ENCODE measurements at places on chromosomes 4 and X. TPM values are rescaled to one million over a fixed set of nuclear protein-coding genes. Genes with fewer than 3 reads are reported as not detected.

KIT gene
- 18.7 TPM for total RNA-seq

DNA sequence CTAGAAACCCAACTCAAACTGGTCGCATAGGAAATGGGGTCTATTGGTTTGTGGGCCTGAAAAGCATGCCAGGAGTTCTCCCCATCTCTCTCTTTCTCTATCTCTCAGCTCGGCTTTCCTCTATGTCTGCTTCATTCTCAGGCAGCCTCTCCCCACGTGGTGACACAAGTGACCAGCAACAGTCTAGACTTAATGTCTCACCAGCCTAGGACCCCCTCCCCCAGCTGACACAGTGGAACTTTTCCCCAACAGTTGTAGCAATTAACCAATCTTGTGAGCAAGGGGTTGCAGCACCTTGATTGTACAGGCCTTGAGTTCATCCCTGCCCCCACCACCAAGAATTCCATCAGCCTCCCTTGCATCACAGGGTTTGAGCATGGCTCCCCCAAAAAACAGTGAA, 159.8 kb upstream of the KIT start:
- H3K36me3 ChIP-seq: no peaks in the 10 kb centered on the region
- DNase-seq: no peak
- no peak overlapping the region for H3K4me3 ChIP-seq
- no peak overlapping the region for H3K27ac ChIP-seq

- peak overlapping the region; percentile 47 for H3K27ac ChIP-seq
- H3K36me3 ChIP-seq: no peaks in the 10 kb centered on the region
- H3K4me3 ChIP-seq: peak overlapping the region; percentile 69
- H3K4me1 ChIP-seq: peaks cover 1% of the 10 kb centered on the region
Observed at GRCh38 chr4:168632301-168632725, 135.5 kb downstream of the PALLD start.

- no peaks in the 10 kb centered on the region for H3K27me3 ChIP-seq
- no peaks in the 10 kb centered on the region for H3K4me1 ChIP-seq
- H3K4me3 ChIP-seq: no peak overlapping the region
- no peak for DNase-seq
- no peaks in the 10 kb centered on the region for H3K36me3 ChIP-seq
Observed at GRCh38 chrX:151801980-151802379, 67.4 kb downstream of the CNGA2 start.

DNA sequence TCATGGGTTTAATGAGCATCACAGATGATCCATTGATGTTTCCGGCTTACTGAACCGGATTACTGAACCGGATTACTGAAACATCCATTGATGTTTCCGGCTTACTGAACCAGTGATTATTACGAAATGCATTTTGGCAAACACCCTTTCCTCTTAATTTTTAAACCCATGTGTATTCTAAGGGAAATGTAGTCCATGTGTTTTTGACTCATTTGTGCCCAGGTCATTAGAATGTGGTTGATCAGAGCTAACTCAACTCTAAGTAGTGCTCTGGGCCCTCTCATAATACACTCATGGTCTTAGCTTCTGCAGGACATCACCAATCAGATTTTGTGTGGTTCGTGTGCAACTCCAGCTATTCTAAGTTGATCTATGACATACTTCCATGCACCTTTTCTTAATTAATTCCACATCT, 141.6 kb downstream of the SPATA18 start:
- no peaks in the 10 kb centered on the region for H3K27me3 ChIP-seq
- no peak overlapping the region for H3K4me3 ChIP-seq
- no peaks in the 10 kb centered on the region for H3K36me3 ChIP-seq
- no peak for DNase-seq
- H3K27ac ChIP-seq: no peak overlapping the region
- H3K4me1 ChIP-seq: no peaks in the 10 kb centered on the region

FGF5 gene
- total RNA-seq: 0.15 TPM

- no peak for DNase-seq
- peak overlapping the region; percentile 78 for H3K27ac ChIP-seq
Observed at GRCh38 chr4:88720451-88721428, 23.1 kb upstream of the NAP1L5 start.

DNA sequence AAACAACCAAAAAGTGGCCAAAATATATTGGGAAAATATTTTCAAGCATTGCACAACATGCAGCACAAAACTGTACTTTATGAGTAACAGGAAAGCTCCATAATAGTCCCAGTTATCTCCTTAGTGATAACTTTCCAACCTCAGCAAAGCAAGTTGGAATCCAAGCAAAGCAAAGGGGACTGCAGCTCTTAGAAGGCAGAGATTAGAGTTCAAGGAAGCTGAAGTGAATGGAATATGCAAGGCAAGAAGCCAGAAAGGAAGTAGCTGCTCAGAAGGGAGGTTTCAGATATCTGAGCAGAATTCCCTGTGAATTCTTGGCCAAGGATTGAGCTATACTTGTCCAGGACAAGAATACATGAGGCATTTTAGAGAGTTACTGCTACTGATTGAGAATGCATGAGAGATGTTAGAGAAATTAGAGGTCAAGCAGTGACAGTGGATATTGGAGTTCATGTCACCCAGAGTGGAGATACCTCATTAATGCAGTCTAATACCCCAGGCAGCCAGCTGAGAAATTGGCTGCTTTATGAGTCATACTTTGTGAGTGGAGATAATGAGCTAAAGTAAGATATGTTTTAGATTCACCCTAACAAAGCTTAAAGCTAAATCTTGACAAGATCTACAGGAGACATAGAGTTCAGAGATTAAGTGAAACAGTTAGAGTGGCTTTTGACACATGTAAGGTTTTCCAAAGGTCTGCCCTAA, 102.8 kb downstream of the INPP4B start:
- DNase-seq: no peak
- H3K27me3 ChIP-seq: no peaks in the 10 kb centered on the region
- H3K36me3 ChIP-seq: no peaks in the 10 kb centered on the region
- H3K4me3 ChIP-seq: no peak overlapping the region
- no peak overlapping the region for H3K27ac ChIP-seq

DNA sequence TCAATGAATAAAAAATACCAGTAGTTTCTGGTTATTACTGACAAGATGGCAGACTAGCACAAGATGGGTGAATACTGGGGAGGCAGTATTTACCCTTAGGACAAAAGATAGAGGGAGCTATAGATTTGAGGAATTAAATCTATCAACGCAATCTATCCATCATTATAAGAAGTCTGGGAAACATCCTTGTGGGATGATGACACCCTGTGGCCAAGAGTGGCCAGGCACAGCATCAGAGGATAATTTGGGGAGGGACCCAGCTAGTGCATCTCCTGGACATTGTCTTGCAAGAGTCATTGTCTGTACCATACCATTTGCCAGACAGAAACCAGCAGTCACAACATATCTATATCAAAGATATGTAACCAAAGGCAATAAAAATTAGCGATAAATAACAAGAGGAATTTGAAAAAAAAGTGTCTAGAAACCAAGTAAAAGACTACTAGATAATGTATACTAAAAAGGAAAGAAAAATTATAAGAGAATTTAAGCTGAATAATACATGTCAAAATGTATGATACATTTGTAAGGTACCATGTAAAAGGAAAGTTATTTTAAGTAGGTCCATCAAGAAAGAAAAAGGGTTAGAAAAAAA, 22.9 kb downstream of the KCTD8 start:
- no peak for DNase-seq
- H3K36me3 ChIP-seq: no peaks in the 10 kb centered on the region
- no peaks in the 10 kb centered on the region for H3K27me3 ChIP-seq
- no peaks in the 10 kb centered on the region for H3K4me1 ChIP-seq
- H3K27ac ChIP-seq: no peak overlapping the region

DNA sequence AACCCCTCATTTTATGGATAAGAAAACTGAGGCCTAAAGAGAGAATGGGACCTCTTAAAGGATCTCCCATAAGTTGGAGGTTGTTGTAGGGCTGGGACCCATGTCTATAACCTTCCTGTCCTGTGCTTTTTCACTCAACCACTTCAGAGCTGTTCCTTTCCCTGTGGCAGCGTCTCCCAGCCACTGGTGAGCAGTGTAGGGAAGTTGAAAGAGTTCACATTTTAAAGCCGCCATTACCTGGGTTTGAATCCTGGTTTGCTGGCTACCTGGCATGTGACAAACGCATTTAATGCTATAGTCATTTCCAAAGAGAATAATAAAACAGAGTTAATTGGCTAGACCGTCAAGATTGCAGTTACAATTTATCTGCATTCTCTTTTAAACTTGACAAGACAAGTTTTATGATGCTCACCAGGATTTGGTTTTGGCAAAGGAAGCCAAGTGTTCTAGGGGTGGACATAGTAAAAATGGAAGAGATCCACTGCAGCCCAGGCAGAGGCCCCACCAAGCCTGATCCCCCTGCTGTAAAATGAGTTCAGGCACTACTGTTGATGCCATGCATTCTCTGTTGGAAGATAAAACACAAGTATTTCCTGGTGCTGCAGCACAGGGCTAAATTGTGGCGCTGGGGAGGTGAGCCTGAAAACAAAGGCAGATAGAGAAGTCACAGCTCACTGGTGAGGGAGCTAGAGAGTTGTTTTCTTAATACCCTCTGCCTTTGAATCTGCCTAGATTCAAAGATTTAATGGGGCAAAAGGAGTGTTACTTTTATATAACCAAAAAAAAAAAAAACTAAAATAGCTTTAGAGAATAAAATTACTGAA, 218.7 kb downstream of the NWD2 start:
- H3K4me3 ChIP-seq: no peak overlapping the region
- no peak overlapping the region for H3K27ac ChIP-seq
- no peaks in the 10 kb centered on the region for H3K27me3 ChIP-seq
- no peak for DNase-seq
- no peaks in the 10 kb centered on the region for H3K36me3 ChIP-seq

DNA sequence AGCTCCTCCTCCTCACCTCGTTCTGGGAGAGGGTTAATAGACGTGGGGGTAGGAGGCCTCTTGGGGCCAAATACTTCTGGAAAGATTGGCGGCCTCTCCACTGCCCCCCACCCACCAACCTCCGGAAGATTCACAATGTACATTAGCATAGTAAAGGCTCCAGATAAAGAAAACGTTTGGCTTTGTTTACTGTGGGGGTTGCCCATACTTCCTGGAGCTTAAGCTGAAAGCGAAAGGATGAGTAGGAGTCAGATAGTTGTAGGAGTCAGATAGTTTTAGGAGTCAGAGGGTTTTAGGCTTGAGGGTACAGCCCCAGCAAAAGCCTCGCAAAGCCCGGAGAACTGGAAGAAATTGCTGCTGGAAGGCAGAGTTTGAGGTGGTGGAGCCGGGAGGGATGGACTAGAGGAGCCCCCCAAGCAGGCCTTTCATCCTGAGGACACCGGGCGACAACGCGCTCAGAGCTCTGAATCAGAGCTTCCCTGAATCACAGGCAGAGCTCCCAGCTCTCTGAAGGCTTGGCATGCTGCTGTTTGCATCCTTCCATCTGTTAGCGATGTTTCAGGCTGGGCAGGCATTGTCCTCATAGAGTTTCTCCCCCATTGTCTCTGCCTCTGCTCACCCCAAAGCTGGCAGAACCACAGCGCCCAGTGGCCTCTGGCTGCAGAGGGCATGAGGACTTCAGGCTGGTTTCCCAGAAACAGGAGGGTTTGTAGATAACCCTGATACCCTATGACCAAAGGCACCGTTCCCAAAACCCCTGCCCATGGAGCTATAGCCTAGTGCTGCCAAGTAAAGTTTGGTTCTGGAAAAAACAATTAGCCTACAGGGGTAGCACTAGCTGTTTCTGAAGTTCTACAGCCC, 280.7 kb downstream of the BCOR start:
- no peaks in the 10 kb centered on the region for H3K27me3 ChIP-seq
- no peaks in the 10 kb centered on the region for H3K36me3 ChIP-seq
- no peaks in the 10 kb centered on the region for H3K4me1 ChIP-seq
- no peak overlapping the region for H3K4me3 ChIP-seq
- DNase-seq: no peak
- H3K27ac ChIP-seq: peak overlapping the region; percentile 29

DNA sequence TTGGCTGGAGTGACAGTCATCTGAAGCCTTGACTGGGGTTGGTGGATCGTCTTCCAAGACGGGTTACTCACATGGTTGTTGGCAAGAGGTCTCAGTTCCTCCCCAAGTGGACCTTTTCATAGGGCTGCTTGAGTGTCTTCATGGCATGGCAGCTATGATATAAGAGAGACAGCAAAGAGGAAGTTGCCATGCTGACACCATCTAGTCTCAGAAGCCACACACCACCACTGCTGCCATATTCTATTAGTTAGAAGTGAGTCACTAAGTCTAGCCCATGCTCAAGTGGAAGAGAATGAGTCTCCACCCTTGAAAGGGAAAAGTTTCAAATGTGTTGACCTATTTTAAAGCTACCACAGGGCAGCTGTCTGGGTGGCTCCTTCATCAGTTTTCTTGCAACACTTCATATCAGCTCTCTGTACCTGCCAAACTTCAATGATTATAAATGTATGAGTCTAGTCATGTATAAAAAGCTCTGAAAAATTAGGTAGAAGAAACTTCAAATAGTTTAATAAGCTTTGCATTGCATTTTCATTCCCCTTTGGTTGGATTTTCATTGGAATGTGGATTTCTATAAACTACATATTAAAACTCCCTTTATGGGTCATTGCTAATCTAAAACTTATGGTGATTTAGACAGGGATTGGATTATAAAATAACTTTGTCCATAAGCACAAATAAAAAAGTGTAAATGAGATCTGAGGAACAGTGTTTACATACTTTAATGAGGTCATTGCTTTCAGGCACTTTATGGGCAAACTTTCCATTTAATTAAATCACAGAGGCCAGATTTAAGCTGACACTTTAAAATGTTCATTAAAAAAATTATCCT, 68.0 kb upstream of the ATXN3L start:
- H3K4me1 ChIP-seq: no peaks in the 10 kb centered on the region
- H3K4me3 ChIP-seq: no peak overlapping the region
- no peaks in the 10 kb centered on the region for H3K27me3 ChIP-seq
- DNase-seq: no peak
- H3K27ac ChIP-seq: no peak overlapping the region

CXCL1 gene
- total RNA-seq: 2.4 TPM

GRCh38 chr4:8543623-8544022, 36.6 kb upstream of the GPR78 start:
- DNase-seq: no peak
- H3K4me3 ChIP-seq: no peak overlapping the region
- no peaks in the 10 kb centered on the region for H3K27me3 ChIP-seq
- no peaks in the 10 kb centered on the region for H3K4me1 ChIP-seq
- no peak overlapping the region for H3K27ac ChIP-seq
- H3K36me3 ChIP-seq: no peaks in the 10 kb centered on the region

DNA sequence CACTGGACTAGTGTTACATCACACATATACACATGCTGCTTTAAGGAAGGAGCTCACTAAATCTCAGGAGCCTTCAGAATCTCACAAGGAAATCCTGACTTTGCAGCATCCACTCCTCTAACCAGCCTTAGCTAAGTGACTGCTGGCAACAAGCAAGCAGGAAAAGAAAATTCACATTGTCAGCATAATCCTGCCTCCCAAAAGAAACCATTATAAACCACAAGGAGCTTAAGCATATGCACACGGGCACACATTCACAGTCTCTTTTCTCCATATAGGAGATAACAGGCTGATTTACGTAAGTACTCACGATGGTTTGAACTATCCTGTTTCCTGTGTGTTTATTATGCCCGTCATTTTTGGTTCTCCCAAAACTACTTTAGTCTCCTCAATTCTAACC, 136.3 kb downstream of the TMEM144 start:
- no peak overlapping the region for H3K27ac ChIP-seq
- no peak overlapping the region for H3K4me3 ChIP-seq
- no peaks in the 10 kb centered on the region for H3K4me1 ChIP-seq
- no peaks in the 10 kb centered on the region for H3K36me3 ChIP-seq
- H3K27me3 ChIP-seq: no peaks in the 10 kb centered on the region
- DNase-seq: no peak

GRCh38 chr4:6720202-6720699, 4.3 kb downstream of the BLOC1S4 start:
- DNase-seq: peak; percentile 97
- no peak overlapping the region for H3K27ac ChIP-seq

RGS12 gene
- total RNA-seq: 23.9 TPM
